ENCODE measurements at places on chromosomes 16 and 17.

DNA sequence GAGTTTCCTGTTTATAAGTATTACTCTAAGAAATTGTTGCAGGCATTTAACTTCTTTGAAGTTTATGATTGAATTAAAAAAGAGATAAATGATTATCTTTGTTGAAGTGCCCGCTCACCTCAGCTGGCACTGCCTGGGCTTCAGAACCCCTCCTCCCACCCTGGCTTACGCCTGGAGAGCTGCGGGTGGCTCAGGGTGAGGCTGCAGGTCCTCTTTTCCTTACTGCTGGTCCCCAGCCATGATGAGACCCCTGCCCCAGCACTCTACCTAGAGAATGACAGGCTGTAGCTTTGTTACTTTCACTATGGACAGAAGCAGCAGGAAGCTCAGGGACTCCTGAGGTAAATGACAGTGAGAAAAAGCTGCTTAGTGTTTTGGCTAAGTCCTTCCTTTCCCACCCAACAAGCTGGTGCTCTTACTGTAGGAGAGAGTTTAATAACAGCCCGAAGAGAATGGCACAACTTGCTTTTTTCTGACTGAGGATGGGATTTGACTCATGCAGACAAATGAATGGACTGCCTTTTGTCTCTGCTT lies 62.1 kb downstream of the EPN2 start:
- DNase-seq, result no peak

GRCh38 chr17:61397086-61397842 lies 2.4 kb upstream of the TBX2 start:
- no peak for DNase-seq

- no peak for DNase-seq
Observed at GRCh38 chr17:57375770-57376225, 119.5 kb downstream of the MSI2 start.

GRCh38 chr17:12365805-12366204 lies 299.9 kb upstream of the MYOCD start:
- DNase-seq, result no peak

All from Kasumi-1 (cell line).